ENCODE measurements at places on chromosomes 13 and 19. TPM values are rescaled to one million over a fixed set of nuclear protein-coding genes. Genes with fewer than 3 reads are reported as not detected.

DNA sequence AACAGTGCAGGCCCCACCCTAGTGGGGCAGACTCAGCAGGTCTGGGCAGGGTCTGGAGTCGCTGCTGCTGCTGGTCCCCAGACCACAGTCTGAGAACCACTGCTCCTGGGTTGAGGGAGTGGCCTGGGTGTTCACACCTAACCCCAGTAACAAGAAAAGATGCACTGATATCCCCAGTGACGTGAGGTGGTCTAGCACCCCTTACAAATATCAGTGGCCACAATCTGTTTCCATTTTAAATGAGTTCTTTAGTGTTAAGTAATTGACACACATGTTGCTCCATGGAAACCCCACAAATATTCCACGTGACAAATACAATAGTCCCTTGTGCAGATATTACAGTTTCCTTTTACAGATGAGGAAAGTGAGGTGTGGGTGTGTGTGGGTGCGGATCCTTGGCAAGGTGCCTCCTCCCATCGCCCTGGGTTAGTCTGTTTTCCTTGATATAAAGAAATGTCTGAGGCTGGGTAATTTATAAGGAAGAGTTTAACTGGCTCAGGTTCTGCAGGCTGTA lies 96.3 kb upstream of the GPR183 start:
- DNase-seq: no peak

GRCh38 chr19:10138879-10139795 lies 19.4 kb upstream of the EIF3G start:
- no peak for DNase-seq

DNA sequence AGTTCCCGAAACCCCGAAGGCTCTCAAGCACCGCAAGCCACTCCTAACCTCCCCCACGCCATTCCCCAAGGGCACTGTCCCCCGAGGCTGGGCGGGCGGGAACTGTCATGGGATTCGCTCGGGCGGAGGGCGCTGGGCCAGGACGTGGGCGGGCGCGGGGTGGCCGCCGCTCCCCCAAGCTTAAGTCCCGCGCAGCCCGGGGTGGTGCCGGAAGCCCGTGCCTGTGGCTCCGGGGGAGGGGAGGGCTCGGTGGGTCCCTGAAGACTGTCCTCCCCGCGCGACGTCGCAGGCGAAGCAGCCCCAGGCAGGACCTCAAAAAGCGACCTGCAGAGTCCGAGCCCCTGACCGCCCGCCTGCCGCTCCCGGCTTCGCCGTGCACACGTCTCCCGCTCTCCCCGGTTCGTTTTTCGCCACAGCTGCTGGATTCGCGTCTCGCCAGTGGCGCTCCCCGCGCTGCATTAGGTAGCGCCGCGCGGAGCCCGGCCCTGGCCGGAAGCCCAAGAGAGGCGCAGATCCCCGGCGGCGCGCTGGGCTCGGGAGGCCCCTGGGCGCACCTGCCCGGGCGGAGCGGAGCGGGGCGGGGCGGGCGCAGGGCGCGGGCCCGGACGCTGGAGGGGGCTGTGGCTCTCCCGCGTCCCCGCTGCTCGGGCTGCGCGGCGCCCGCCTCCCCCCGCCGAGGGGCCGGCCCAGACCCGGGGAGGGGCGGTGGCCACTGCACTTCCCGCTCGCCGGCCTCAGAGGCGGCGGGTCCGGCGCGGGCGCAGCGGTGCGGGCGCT lies at the start of gene FARP1:
Gene FARP1, plus strand, starts transcription at position 715 of the 777 bp plus-strand sequence. CDS start 70,149 bp downstream, outside the sequence.
- DNase-seq: peak; percentile 70

DNA sequence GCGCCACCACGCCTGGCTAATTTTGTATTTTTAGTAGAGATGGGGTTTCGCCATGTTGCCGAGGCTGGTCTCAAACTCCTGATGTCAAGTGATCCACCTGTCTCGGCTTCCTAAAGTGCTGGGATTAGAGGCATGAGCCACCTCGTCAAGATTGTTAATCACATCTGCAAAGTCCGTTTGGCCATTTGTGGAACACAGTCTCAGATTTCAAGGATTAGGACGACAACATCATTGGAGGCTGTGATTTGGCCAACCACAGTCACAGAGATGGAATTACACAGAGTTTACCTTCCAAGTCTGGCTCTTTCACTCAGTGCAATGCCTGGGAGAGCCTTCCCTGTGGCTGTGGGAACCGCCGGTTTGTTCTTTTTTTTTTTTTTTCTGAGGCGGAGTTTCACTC lies 17.8 kb downstream of the SULT2B1 start:
- DNase-seq: no peak

DNA sequence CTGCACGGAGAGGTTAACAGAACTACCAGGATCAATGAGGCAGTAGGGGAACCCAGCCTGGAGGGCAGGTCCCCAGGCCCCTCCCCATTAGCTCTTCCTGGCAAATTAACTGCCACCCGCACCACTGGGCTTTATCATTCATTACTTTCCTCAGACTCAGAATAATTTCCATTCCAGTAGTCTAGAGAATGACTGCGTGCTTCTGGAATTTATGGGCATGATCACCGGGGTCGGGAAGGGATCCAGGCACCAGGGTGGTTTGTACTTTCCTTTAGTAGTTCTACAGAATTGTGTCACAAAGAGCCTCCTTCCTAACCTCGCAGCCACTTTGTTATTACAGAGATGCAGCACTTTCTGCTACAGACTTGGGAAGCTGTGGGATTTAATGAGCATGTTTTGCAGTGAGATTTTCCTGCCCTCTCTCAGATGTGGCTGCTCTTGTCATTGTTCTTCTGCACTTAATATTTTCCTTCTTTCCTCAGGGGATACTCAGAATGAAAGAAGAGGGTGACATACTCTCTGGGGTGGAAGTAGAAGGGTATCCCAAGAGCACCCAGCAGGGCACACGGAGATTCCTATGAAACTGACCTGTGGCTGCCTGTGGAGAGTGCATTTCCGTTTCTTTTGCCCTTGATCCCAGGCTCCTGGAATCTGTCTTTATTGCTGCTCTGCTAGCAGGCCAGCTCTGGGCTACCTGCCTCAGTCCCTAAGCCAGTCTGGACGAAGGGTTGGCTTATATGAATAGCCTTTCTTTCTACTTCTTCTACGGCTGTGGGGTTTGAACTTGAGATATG lies 285.0 kb upstream of the SLC10A2 start:
- no peak for DNase-seq

DNA sequence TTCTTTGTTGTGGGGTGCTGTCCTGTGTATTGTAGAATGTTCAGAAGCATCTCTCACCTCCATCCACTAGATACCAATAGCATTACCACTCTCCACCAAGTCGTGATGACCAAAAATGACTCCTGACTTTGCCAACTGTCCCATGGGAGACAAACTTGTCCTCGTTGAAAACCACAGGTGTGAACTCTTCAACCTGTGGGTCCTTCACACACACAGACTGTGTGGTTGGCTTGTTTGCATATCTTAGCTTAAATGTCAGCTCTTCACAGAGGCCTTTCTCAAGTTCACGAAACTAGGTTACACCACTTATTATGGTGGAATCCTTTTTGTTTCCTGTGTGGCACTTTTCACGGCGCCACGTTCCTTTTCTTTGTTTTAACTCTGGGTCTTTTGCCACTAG lies 6.8 kb downstream of the GPC5 start:
- no peak for DNase-seq

GRCh38 chr13:34257966-34258365 lies 440.0 kb downstream of the RFC3 start:
- DNase-seq: no peak

DNA sequence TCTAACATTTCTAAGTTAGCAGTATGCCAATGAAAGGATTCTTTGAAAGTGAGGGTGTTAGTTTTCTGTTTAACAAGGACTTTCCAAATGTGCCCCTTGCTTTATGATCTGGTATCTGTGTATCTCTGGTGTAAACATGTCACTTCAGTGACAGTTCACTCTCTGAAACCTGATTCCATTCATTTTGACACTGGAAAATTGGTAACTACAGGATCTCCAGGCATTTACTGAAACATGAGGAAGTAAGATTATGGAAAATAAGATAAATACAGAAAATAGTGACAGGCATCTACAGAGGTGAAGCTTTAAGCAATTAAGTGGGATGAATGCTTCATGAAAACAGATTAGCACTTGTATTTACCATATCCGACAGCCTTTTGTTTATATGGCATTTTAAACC lies 101.6 kb upstream of the MYO16 start:
- no peak for DNase-seq

GRCh38 chr19:16309643-16310042 lies 15.0 kb upstream of the KLF2 start:
- DNase-seq: no peak

DNA sequence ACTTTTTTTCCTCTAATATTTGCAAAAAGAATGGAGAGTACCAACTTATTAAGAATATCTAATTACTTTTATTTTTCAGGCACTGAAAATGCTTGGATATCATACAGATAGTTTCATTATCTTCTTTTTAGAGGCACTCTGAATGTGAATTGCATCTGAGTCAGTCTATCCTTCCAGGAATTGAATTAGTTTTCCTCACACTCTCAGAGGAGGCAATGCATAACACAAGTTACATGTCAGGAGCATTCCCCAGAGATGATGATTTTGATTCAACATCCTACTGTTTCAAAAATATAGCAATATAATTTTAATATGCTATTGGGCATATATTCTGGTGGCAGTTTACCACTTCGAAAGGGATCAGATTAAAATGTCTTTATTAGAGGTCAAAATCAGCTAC lies 1315.4 kb downstream of the PCDH9 start:
- DNase-seq: no peak

GRCh38 chr13:33193428-33193974 lies 92.1 kb downstream of the STARD13 start:
- DNase-seq: no peak

GRCh38 chr19:49542446-49542845 lies 14.6 kb downstream of the RCN3 start:
- DNase-seq: no peak

GRCh38 chr13:42651936-42652641 lies 78.1 kb downstream of the TNFSF11 start:
- no peak for DNase-seq

DNA sequence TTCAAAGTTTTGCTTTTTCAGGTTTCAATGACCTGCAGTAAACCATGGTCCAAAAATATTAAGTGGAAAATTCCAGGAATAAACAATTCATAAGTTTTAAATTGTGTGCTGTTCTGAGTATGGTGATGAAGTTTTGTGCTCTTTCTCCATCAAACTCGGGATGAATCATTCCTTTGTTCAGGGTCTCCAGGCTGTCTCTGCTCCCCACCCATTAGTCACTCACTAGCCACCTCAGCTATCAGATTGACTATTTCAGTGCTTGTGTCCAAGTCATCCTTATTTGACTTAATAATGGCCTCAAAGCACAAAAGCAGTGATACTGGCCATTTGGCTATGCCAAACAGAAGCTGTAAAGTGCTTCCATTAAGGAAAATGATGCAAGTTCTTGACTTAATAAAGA lies 1140.4 kb downstream of the EFNB2 start:
- DNase-seq: no peak

- no peak for DNase-seq
These were observed 1.9 kb downstream of the PCSK4 start for GRCh38 chr19:1488282-1488601.

GRCh38 chr13:41563341-41563983 lies 106.1 kb downstream of the RGCC start:
- peak; percentile 39 for DNase-seq

DNA sequence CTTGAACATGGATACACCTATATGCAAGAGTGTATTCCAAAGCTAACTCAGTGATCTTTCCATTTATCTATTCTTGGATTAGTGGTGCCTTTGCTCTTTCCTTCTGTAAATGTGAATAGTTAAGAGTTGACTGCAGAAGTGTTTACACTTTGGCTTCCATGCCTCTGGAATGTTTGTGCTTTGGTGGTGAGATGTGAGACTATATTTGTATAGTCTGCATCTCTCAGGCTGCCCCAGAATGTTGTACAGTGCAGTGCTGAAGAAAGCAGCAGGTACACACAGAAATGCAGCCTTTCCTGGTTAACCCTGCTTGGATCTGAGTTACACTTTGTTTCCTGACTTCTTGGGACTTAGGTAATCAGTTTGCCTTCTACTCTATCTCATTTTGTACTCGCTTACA lies 90.2 kb downstream of the DNAJC15 start:
- DNase-seq: no peak

GRCh38 chr19:18419699-18420460 lies 682 bp downstream of the SSBP4 start:
- DNase-seq: no peak

- DNase-seq: no peak
These were observed 30.8 kb upstream of the IGFL1 start for GRCh38 chr19:46198756-46199155.

- no peak for DNase-seq
These were observed 277.3 kb downstream of the ATP8A2 start for GRCh38 chr13:25649001-25649633.

DNA sequence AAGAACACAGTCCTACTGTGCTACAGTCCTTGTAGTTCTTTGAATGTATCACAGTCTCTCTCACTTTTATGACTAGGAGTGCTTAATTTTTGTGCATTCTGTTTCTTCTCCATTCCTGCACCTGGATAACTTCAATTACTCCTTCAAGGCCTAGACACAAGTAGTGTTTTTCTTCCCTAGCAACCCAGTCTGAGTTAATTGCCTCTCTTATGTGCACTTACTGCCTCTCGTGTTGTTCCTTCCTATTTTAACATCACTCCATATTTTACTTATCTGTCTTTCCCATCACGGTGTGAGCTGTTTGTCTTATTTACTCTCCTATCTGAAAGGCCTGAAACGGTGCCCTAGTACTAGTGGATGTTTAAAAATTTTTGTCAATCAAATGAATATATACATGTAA lies 101.5 kb downstream of the HS6ST3 start:
- no peak for DNase-seq

GRCh38 chr19:52248241-52248640 lies 21.1 kb upstream of the ZNF766 start:
- peak; percentile 34 for DNase-seq

GRCh38 chr13:40503011-40503410 lies 163.4 kb downstream of the FOXO1 start:
- DNase-seq: no peak

- DNase-seq: no peak
These were observed 2.8 kb upstream of the IFNL1 start for GRCh38 chr19:39293394-39293793.

- DNase-seq: no peak
These were observed 30.2 kb downstream of the ZFR2 start for GRCh38 chr19:3838661-3839060.

DNA sequence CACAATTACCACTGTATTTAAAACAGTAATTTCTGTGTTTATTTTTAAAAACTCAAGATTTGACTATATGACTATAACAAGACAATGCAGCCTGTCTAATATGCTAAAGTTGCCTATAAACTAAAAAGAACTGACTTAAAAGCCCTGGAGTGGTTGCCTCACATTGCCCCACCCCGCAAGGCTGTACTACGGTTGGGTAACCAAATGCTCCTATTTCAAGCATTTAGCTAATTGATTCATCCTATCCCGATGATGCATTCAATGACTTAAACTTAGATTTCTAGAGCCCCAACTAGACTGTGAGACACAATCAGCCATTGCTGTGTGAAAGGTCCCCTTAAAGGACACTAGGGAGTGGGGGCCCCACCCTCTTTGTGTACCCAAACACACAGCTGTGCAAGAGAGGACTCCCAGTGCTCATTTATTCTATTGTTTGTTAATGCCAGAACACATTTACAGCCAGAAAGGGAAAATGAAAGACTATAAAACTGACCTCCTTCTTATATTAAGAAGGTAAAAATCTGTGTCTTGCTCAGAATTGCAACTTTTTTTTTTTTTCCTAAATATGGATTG lies 66.9 kb downstream of the MIPEP start:
- DNase-seq: no peak

Gene ZNF850
- total RNA-seq: 2.9 TPM

Gene NLRP7
- 0.13 TPM for total RNA-seq

Gene MLNR
- 0.24 TPM for total RNA-seq

Gene ZNF284
- 3.5 TPM for total RNA-seq

Gene FCGBP
- total RNA-seq: 0.08 TPM

Gene CYP4F11
- total RNA-seq: 0.79 TPM

Gene TEX26
- not detected for total RNA-seq

Gene PTGIR
- total RNA-seq: not detected

Gene VSTM2B
- not detected for total RNA-seq

Gene APOC1
- 17.3 TPM for total RNA-seq

Gene TNPO2
- total RNA-seq: 18.2 TPM

Measured in SK-MEL-5 (cell line).